AML-193 (cell line): ENCODE measurements at places on chromosomes 7 and 10.
A peak's percentile ranks its signal among the peaks of the same experiment; 100 is the strongest.

DNA sequence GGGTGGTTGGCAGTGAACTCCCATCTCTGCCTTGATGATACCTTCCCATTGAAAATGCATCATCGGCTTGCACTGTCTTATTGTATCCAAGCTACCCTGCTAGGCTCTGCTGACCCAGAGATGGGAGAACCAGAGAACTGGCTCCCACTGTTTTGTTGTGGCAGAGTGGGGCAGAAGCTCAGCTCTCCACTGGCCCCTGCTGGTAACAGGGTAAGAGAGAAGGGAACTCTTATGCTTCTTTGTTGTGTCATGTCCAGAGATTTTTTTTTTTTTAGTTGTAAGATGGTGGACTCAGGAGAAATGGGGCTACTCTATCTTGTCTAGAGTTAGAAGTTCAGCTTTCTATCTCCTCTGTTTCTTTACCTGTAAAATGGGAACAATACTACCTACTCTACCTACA, 100.5 kb upstream of the SDK1 start:
- no peak for DNase-seq

- DNase-seq, result no peak
Observed at GRCh38 chr10:5719546-5719945, 34.9 kb downstream of the TASOR2 start.

- no peak for DNase-seq
Observed at GRCh38 chr7:112006071-112006470, 200.1 kb downstream of the DOCK4 start.

- DNase-seq, result peak; percentile 1
Observed at GRCh38 chr10:123995461-123996131, 97.8 kb downstream of the CHST15 start.

GRCh38 chr7:31059551-31059950, 7.4 kb downstream of the ADCYAP1R1 start:
- DNase-seq, result no peak

GRCh38 chr10:43057831-43058340, 19.0 kb upstream of the RET start:
- no peak for DNase-seq

GRCh38 chr7:155303039-155303593, 5.4 kb downstream of the INSIG1 start:
- DNase-seq, result no peak

GRCh38 chr7:80385508-80385907, 126.4 kb downstream of the GNAT3 start:
- DNase-seq, result no peak

DNA sequence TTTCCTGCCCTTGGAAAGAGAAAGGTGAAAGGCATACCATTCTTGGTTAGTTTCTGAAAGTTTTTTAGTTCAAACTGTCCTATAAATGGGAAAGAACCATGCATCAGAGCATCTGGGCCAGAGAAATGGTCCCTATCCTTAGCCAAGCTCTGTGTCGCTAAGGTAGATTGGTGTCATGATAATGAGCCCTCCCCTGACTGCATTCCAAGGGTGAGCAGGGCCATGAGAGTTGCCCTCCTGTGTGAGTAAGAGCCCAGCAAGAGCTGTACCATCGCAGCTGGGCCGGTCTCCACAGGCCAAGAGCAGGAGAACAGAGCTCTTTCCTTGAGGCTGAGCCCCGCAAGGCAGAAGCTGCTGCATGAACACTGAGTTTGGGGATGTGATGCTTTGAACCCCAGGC, 30.3 kb downstream of the GRB10 start:
- DNase-seq, result no peak

DNA sequence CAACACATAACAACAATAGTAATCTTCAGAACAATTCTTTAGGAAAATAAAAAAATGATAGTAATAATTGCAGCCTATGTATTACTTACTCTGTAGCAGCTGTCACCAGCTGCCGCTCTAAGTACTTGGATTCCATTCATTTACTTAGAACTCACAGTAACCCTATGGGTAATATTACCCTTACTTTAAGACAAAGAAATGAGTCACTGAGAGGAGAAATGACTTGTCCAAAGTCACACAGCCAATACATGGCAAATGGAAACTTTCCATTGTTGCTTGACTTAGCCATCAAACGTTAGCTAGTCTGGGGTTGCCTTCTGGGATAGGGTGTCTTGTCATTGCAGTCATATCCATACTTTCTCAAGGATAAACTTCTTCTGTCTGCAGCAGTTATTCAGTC, 3.6 kb downstream of the CCNY start:
- DNase-seq, result no peak

DNA sequence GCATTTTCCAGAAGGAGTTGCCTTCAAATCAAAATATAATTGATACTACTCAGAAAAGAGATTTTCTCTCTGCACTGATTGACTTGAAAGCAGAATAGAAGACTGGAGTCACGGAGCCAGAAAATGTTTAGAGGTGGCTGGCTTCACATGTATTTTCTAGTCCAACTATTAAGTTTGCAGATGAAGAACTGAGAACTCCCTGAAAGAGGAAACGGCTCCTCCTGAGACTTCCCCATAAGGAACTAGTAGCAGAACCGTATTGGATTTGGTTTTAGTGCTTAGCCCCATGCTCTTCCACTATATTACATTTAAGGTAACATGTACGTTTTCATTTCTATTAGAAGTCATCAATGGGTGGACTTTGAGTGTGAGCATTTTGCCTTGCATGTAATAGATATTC, 946.3 kb downstream of the CNTNAP2 start:
- no peak for DNase-seq

- DNase-seq, result no peak
Observed at GRCh38 chr7:113283861-113284260, 165.5 kb upstream of the SMIM30 start.

DNA sequence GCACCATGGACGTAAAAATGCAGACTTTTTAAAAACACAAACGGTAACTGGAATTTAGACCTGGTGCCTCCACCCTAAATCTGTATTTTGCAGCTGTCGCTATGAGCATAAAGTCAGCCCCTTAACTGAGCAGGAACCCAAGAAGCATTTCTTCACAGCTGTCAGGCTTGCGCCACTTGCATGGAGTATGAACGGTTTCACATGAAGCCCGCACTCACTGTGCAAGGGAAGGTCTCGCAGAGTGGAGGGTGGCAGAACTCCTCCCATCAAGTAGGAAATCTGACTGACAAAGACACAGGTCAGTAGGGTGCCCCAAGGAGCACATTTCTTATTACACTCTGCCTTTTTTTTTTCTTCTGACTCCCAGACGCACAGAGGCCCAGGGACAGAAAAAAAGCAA, 58.5 kb downstream of the ELMO1 start:
- DNase-seq, result no peak

- DNase-seq, result no peak
Observed at GRCh38 chr10:28569506-28570159, 36.7 kb downstream of the WAC start.

DNA sequence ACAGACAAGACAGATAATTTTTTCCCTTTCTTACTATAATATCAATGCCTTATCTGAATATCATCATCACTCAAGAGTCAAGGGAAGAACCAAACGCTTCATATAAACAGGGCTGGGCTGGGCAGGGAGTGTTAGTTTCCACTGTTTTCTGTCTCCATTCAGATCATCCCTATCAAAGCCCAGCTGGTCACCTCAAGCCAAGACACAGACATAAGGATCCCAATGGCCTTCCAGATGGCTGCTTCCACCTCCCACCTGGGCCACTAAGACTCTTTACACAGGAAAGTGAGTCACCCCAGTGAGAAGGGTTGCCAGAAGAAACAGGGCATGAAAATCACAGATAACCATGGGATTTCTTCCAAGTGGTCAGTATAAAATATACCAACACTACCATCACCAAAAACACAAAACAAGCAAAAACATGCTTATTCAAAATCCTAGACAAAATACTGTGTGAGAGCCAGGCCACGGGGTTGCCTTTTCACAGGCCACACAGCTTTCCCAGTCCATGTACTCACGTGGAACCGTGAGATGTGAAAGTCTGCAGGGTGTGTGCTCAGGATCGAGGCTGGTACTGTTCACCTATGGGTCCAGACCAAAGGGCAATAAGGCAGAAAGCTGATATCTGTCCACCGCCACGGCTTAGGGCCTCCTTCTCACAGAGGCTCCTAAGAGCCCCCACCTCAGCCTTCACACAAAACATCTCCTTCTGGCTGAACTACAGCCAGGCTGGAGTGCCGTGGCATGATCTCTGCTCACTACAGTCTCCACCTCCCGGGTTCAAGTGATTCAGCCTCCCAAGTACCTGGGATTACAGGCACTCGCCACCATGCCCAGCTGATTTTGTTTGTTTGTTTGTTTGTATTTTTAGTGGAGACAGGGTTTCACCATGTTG, 5.7 kb downstream of the PRSS1 start:
- DNase-seq, result no peak

DNA sequence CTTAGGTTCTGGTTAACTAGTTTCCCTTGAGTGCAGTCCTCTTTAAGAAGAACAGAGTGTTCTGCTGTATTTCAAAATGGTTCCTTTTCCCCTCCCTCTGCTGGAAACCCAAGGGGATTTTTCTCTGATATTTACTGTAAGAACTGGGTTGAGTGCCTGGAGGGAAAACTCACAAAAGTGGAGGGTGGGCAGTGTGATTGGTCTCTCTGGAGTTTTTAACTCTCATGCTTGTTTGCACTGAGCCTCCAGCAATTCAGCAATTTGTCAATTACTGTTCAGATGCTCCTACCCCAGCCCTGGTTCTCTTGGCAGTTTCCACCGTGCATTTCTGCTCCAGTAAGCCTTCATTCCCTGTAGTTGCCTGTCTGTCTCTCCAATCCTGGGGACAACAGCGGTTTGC, 273.4 kb upstream of the SORCS1 start:
- DNase-seq, result no peak

GRCh38 chr10:98528805-98529183, 82.1 kb upstream of the HPS1 start:
- DNase-seq, result no peak

- no peak for DNase-seq
Observed at GRCh38 chr7:6423942-6424701, 23.6 kb downstream of the DAGLB start.

- DNase-seq, result no peak
Observed at GRCh38 chr7:155713384-155713783, 68.9 kb downstream of the RBM33 start.

DNA sequence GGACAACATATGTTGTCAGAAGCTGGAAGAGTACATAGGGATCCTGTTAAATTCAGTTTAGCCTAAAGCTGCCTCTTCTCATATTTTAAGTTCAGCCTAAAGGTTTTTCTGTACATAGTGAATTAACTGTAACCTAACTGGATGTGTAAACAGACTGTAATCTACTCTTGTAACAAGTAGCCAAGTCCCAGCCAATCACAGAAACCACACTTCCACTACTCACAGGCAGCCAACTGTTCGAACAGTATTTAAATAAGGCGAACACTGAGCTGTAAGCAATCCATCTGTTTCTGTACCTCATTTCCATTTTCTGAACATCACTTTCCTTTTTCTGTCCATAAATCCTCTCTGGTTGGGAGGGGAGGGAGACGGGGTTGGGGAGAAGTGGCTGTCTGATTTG, 15.0 kb upstream of the STN1 start:
- no peak for DNase-seq

- DNase-seq, result no peak
Observed at GRCh38 chr7:28708033-28708951, 249.8 kb downstream of the TRIL start.

GRCh38 chr7:74584160-74584954, 73.2 kb upstream of the GTF2I start:
- no peak for DNase-seq

DNA sequence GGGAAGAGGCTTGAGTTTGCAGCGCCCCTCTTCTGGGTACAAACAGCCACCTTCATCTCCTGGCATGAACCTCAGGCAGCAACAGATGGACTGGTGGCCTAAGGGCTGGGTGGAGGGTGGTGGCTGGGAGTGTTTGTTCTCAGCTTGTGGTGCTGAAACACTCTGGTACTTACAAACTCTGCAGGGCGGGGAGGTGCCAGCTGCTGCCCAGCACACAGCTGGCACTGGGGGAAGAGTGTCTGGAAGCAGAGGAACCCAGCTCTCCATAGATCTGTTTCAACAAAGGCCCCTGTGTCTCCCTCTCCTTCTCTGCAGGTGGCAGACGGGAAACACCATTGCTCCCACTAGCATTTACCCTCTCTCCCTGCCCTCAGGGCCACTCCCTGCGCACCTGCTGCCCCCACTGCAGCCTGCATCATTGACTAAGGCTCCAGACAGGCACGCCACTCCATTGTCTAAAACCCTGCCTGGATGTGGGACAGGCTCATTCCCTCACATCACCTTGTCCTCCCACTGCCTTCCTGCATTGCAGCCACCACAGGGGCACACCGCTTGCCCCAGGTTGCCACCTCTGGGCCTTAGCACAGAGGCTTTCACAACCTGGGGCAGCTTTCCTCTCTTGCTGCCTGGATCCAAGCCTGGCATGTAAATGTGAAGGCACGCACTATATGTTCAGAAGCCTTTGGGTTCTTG, 6.5 kb downstream of the ARHGAP22 start:
- no peak for DNase-seq

- no peak for DNase-seq
Observed at GRCh38 chr7:148042935-148043631, 547.5 kb upstream of the C7orf33 start.

DNA sequence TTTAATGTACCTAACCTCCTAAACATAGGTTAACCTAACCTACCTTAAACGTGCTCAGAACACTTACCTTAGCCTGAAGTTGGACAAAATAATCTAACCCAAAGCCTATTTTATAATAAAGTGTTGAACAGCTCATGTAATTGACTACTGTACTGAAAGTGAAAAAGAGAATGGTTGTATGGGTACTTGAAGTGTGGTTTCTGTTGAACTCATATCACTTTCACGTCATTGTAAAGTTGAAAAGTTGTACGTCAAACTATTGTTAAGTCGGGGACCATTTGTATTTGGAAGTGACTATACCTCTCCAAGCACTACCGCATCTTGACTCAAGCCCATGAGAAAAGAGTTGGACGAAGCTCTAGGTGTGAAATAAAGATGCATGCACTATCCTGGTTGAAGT, 37.9 kb upstream of the ASAH2 start:
- no peak for DNase-seq

- DNase-seq, result no peak
Observed at GRCh38 chr7:101634196-101634717, 5.2 kb upstream of the MYL10 start.

GRCh38 chr10:91590904-91591796, 41.7 kb downstream of the PPP1R3C start:
- no peak for DNase-seq
